ENCODE measurements at places on chromosomes 11 and 22. TPM values are rescaled to one million over a fixed set of nuclear protein-coding genes. Genes with fewer than 3 reads are reported as not detected.

- DNase-seq = peak; percentile 2
These were observed 804 bp downstream of the CCDC134 start for GRCh38 chr22:41801147-41801819.

- DNase-seq = no peak
These were observed 66.5 kb upstream of the PITPNB start for GRCh38 chr22:27985323-27986275.

- DNase-seq = no peak
These were observed 10.6 kb upstream of the APOBEC3A start for GRCh38 chr22:38946771-38947170.

GRCh38 chr11:19980957-19981669 is 179.2 kb downstream of the DBX1 start:
- DNase-seq = peak; percentile 60

DNA sequence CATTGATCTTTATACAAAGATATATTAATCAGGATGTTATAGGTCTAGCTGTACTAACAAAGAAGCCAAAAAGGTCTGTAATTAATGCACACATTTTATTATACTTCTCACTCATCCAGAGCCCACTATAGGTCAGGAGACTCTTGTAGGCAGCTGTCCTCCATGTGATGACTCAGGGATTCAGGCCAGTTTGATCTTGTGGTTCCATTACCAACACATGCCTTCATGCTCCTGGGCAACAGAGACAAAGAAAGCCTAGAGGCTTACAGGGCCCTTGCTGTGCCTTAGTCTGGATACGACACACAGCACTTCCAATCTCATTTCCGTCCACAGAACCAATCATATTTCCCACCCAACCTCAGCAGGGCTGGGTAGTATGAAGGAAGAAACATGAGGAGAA is 150.3 kb upstream of the NCAM1 start:
- DNase-seq = no peak

DNA sequence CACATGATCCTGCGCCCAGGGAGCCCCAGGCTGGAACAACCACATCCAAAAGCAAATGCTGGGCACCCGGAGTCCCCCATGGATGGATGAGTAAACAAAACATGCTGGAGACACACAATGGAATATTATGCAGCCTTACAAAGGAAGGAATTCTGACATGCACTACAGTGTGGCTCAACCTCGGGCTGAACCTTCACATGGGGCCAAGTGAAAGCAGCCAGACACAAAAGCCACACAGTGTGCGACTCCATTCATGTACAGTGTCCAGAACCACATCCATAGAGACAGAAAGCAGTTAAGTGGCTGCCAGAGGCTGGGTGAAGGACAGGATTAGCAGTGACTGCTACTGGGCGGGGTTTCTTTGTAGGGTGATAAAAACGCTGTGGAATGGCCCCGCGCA is 10.1 kb downstream of the POLR3H start:
- no peak for DNase-seq

- no peak for DNase-seq
These were observed 496.0 kb downstream of the MIAT start for GRCh38 chr22:27153386-27153785.

GRCh38 chr22:39012533-39013511 is 1.2 kb upstream of the APOBEC3C start:
- DNase-seq = no peak

- DNase-seq = peak; percentile 25
These were observed 904 bp downstream of the SLC35F2 start for GRCh38 chr11:107857550-107858216.

- no peak for DNase-seq
These were observed 170.0 kb upstream of the PDGFD start for GRCh38 chr11:104333977-104334376.

DNA sequence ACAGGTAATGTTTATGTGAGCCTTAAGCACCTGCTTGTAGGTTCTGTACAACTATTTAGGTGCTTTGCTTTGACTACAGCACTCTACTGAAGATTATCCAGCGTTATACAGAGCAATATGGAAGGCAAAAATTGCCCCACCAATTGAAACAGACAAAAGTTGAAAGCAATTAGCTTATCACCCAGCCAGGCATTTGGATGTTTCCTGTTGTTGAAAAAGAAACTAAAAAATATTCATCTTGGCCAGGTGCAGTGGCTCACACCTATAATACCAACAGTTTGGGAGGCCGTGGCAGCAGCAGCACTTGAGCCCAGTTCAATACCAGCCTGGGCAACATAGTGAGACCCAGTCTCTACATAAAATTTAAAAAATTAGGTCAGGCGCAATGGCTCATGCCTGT is 18.5 kb downstream of the ATL3 start:
- no peak for DNase-seq

- no peak for DNase-seq
These were observed 224.4 kb upstream of the MTNR1B start for GRCh38 chr11:92744929-92745585.

DNA sequence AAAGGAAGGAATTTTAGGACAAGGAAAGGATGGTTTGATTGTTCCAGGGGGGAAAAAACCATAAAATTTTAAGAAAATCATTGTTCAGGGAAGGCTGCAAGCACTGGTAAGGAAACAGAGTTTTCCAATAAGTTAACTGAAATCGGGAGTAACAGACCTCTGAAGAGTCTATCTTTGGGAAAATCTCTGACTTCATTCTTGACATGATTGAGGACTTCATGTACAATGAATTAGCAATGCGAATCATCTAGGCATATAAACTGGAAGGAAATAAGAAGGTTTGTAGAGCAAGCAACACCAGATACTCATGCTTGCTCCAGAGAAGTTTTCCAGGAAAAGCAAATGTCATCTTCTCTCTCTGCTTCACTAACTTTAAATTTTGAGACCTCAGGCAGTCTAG is 18.5 kb downstream of the APLP2 start:
- DNase-seq = no peak

DNA sequence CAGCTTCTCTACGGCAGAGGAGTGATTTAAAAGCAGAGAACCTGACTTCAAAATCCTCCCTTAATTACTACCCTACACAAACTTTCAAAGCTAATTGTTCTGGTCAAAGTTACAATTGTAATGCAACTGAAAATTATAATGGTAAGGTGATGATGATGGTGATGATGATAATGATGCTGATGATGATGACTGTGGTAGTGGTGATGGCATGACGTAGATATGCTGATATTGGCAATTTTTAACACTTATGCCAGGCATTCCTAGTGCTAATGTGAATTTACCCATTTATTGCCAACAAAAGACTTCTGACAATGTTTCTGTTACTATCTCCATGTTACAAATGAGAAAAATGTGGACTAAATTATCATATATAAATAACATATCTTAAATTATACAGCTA is 1831.1 kb downstream of the LRRC4C start:
- DNase-seq = no peak

DNA sequence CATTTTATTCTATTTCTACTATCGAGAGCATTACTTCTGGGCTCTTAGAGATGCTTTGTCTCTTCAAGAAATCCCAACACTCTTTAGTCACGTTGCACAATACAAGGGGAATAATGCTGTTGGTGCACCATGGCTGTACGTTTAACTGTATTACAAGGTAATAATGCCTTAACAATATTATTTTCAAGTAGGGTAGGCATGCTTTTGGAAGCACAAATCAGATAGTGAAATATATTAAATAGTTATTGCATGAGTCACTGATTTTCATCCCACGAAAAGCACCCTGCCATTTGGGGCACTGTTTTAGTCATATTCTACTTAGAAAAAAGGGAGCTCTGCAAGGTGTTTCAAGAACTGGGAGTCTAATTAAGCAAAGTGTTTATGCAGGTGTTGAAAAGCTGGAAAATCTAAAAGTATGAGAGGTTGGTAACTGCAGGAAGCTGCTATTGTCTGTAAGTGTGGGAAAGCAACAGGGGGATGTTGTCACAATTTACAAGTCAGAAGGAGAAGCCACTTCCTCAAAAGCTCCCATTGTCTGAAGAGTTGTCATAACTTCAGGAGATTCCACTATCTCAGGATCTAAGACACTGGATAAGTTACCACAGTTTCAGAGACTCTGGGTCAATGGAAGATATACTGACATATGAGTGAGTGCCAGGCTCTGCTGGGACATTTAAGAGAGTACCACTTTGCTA is 218.2 kb downstream of the JRKL start:
- no peak for DNase-seq

GRCh38 chr11:29265792-29266191 is 751.0 kb downstream of the KCNA4 start:
- DNase-seq = no peak

- DNase-seq = peak; percentile 74
These were observed at the start of gene LRP4 for GRCh38 chr11:46918083-46918787. LRP4 (minus strand) TSS chr11:46918550; CDS start chr11:46918379, 171 bp downstream.

GRCh38 chr11:84580428-84580827 is 1046.7 kb downstream of the DLG2 start:
- DNase-seq = no peak

DNA sequence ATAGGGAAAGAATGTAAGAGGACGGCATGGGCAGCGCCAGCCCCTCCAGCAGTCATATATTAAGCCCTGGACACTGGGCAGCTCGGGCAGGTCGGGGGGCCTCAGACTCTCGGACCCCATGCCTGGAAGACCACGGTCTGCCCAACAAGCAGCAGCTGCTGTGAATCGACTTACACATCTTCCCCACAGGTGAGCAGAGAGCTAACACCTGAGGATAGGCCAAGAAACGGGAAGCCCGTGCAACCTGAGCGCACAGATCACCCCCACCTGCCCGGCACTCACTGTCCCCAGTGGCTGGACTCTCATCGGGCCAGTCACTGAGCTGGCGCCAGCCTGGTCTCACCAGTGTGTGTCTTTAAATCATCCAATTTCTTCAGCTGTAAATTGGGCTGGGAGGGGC is 4.7 kb upstream of the TCF20 start:
- no peak for DNase-seq

DNA sequence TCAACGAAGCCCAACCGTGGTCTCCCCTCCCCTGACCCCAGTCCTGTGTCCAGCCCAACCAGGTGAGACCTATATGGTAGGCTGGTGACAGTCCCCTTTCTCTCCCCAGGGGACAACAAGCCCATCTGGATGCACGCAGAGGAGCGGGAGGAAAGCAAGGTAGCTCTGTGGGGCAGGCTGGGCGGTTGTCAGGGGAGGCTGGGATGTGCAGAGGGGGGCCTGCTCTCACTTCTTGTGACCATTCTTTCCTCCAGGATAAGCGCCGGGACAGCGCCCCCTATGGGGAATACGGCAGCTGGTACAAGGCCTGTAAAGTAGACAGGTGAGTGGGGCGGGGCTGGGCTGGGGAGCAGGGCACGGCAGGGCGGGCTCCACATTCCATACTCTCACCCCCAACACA is 3.5 kb upstream of the RAB1B start:
- no peak for DNase-seq

- DNase-seq = no peak
These were observed 39.6 kb downstream of the QSER1 start for GRCh38 chr11:32932196-32932595.

DNA sequence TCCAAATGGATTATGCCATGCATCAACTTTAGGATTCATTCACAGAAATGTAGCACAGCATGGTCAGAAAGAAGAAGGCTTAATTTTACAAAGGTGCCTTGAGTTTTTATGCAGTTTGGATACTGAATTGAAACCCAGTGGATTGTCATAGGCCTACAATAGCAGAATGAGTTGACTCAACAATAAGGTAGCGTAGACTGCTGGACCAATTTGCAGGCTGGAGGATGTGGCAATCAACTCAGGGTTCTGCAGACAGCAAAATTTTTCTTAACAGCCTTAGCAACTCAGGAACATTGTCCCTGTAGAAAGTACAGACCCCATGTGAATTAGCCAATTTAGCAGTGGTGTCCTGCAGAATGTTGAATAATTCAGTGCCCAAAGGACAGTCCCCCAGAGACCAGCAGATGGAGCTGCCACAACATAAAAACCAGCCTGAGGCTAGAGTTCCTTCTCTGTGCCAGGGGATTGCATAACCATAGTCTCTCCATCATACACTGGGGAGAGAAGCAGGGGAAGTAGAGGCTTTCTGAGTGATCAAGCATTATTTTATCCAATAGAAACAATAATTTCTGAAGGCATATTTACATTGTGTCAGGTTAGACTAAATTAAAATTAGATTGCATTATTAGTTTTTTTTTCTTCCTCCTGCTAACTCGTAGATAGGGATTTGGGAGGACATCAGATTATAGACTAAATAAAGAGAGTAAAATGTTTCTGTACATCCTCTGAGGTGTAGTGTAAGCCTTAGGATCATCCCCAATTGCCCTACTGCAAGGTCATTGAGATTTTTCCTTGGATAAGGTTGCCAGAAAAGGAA is 20.3 kb upstream of the MRPL17 start:
- peak; percentile 91 for DNase-seq

- no peak for DNase-seq
These were observed 16.9 kb downstream of the CDPF1 start for GRCh38 chr22:46233231-46233630.

AGBL2 gene
- 12.5 TPM for total RNA-seq

HOATZ gene
- total RNA-seq = 25.4 TPM

OSBP2 gene
- 3.9 TPM for total RNA-seq

C11orf24 gene
- 9.8 TPM for total RNA-seq

NFAM1 gene
- total RNA-seq = 2.2 TPM

MYOD1 gene
- total RNA-seq = not detected

All from lung (tissue), 17 donors.